ENCODE measurements at places on chromosomes 1 and 21. TPM values are rescaled to one million over a fixed set of nuclear protein-coding genes. Genes with fewer than 3 reads are reported as not detected.

TDRD10 gene
- total RNA-seq = 2.2 TPM

DNA sequence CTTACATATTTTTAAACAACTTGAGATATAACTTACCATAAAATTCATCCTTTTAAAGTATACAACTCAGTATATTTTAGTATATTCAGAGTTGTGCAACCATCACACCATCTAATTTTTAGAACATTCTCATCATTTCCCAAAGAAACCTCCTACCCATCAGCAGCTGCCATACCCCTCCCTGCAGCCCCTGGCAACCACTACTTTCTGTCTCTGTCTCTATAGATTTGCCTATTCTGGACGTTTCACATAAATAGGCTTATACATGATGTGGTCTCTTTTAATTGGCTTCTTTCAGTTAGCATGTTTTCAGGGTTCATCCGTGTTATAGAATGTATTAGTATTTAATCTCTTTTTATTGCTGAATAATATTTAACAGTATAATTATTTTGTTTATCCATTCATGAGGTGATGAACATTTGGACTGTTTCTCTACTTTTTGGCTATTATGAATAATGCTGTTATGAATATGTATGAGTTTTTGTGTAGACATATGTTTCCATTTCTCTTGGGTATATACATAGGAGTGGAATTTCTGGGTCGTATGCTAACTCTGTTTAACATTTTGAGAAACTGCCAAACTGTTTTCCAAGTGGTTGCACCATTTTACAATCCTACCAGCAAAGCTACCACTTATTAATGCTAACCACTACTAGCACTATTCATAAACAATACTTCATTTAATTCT, 29.5 kb downstream of the WDR26 start:
- no peak for DNase-seq

CD34 gene
- total RNA-seq = 84.8 TPM

- DNase-seq = no peak
Measured at GRCh38 chr21:15332572-15332971, 267.8 kb upstream of the NRIP1 start.

DNA sequence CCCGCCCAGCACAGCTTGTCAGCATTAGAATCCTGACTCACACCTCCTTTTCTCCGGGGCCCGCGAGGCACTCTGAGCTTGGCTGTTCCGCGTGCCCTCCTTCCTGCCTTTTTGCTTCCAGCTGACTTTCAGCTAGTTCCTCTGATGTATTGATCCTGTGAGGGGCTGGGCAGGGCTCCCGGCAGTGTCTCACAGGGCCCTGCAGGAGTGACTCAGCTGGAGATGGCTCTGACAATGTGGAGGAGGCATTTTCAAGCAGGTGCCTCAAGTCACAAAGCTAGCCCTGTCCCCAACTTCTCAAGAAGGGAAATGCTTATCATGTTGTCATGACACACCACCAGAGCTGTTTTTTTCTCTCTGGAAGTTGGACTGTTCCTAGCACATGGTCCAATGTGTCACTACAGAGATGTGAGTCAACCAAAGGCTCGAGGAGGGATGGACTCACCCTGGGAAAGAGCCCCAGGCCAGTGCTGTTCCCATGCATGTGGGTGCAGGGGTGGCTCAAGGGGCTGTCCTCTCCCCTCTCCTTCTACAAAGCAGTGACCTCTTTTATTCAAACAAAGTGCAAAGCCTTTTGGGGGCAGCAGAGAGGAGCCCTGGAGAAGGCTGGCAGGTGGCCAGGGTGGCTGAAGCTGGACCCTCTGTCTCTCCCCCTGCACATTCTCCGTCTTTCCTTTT, 30.6 kb downstream of the SYT6 start:
- no peak for DNase-seq

- peak; percentile 71 for DNase-seq
Measured at GRCh38 chr1:203305809-203306088, 430 bp downstream of the BTG2 start.

- DNase-seq = no peak
Measured at GRCh38 chr1:9413071-9413876, 120.6 kb downstream of the SPSB1 start.

ZFYVE9 gene
- total RNA-seq = 18.0 TPM

DNA sequence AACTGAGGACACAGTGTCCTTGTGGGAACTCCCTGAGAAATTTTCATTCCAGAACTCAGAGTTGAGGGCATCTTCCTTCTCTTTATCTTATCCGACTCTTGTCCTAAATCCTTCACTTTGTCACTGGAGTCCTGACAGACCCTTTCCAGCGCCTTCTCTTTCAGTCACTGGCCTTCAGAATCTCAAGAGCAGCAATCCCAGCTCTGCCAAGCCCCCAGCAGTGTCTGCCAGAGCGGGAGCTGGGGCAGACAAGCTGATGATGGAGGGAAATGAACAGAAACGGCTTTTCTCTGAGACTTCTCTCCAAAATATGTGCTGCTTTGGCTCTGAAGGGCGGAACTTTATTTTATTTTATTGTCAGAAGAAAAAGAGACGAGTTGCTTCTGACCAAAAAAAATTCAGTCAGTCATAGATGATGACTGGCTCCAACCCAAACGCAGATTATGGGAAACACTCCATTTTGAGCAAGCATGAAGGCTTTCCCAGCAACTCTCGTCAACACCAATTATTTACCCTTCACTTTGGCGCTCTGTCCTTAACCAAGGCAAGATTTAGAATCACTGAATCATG, 32.2 kb downstream of the MIS18A start:
- DNase-seq = no peak

GRCh38 chr1:182003953-182004586, 57.4 kb downstream of the ZNF648 start:
- DNase-seq = no peak

SLAMF9 gene
- total RNA-seq = not detected

DNA sequence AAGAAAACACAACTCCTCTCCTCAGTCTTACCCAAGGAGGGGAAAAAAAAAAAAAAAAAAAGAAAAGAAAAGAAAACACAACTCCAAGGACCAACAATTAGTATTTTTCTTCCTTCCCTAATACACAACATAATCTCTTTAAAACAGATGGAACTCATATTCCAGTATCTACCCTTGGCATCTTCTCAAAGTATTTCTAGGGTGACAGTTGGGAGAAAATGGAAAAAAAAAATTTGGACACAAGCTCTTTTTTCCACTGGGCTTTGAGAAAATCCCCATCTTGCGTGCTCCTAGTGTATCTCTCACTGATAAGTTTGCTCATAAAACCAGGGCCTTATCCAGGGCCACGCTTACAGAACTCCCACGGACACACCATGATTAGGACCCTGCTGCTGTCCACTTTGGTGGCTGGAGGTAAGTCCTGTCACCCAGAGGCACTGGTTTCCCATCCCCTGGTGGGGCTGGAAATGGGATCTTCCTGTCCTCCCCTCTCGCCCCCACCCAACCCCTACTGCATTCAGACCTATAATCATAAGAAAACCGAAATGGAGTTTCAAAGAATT, at the start of gene CELA2B:
TSS of gene CELA2B (plus strand) at position 353 of the 563 bp plus-strand sequence. CDS start at position 375, 22 bp downstream.
- no peak for DNase-seq

DNA sequence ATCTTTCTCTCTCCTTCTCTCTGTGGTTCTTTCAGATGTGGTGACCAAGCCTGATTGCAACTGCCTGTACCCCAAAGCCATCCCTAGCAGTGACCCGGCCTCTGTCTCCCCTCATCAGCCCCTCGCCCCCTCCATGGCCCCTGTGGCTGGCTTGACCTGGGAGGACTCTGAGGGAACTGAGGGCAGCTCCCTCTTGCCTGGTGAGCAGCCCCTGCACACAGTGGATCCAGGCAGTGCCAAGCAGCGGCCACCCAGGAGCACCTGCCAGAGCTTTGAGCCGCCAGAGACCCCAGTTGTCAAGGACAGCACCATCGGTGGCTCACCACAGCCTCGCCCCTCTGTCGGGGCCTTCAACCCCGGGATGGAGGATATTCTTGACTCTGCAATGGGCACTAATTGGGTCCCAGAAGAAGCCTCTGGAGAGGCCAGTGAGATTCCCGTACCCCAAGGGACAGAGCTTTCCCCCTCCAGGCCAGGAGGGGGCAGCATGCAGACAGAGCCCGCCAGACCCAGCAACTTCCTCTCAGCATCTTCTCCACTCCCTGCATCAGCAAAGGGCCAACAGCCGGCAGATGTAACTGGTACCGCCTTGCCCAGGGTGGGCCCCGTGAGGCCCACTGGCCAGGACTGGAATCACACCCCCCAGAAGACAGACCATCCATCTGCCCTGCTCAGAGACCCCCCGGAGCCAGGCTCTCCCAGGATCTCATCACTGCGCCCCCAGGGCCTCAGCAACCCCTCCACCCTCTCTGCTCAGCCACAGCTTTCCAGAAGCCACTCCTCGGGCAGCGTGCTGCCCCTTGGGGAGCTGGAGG, 12.7 kb downstream of the CSF1 start:
- no peak for DNase-seq

DNA sequence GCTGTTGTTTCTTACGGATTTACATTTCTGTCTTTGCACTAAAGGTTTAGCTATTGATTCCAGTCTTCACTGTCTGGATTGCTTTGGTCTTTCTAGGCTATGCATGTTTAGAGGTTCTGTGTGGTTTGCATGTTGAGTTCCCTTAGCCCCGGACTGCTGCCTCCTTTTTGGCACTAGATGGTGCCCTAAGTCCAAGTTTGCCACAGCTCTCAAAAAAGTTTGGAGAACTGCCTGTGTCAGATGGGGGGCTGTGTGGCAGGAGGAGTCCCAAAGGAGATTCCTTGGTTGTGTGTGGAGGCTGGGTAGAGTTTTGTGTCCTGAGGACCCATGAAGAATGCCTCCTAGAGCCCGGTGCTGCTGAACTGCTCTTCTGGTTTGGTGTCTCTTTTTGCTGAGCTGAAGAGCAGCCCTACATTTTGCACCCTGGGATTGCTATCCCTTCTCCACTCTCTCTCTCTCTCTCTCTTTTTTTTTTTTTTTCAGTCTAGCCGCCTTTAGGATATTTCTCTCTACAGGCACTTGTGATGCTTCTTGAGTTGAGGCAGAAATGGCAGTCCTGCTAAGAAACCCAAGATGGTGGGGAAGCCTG, 74.4 kb downstream of the PTGS2 start:
- DNase-seq = no peak

DNA sequence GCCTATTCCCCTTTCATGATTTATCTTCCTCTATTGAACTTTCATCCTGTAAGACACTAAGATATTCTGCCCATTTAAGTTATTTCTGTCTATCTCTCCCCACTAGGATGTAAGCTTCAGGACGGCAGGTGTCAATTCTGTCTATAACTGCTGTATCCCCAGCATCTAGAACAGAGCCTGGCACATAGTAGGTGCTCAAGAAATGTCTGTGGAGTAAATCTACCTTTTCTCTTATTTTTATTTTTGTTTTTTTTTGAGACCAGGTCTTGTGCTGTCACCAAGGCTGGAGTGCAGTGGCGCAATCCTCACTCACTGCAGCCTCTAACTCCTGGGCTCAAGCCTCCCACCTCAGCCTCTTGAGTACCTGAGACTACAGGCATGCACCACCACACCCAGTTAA, 5.6 kb downstream of the CD52 start:
- DNase-seq = no peak

UQCRHL gene
- total RNA-seq = 6.2 TPM

DNA sequence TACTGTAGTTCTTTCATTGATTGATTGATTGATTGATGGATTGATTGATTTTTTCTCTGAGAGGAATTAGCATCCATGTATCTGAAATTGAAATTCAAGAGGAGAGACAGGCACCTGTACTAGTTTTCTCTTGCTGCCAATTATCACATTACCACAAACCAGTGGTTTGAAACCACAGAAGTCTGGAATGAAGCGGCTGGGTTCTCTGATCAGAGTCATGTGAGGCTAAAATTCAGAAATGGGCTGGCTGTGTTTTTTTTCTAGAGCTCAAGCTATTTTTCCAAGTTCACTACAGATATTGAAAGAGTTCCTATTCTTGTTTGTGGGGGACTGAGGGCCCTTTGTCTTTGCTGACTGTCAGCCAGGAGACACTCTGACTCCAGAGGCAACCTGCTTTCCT, 10.0 kb downstream of the NBPF3 start:
- no peak for DNase-seq

GRCh38 chr1:27568300-27569087, 35.5 kb downstream of the AHDC1 start:
- DNase-seq = peak; percentile 98

FNDC10 gene
- total RNA-seq = 3.0 TPM

TRIM63 gene
- total RNA-seq = 212 TPM

DNA sequence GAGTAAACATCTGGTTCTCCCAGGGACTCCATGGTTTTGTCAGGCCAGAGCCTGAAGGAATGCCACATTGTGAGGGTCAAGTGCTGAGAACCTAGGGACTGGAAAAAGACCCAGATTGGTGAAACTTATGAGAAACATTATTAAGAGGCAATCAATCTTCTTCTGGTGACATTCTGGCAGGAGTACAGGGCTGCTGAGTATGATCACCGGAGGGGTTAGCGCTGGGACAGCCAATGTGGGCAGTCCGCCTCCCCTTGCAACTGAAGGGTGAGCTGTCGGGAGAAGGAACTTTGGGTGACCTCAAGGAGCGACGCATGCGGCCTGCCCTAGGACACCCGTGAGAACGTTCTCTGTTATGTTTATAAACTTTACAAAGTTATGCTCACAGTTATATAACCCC, 429.0 kb downstream of the LMO4 start:
- no peak for DNase-seq

DNA sequence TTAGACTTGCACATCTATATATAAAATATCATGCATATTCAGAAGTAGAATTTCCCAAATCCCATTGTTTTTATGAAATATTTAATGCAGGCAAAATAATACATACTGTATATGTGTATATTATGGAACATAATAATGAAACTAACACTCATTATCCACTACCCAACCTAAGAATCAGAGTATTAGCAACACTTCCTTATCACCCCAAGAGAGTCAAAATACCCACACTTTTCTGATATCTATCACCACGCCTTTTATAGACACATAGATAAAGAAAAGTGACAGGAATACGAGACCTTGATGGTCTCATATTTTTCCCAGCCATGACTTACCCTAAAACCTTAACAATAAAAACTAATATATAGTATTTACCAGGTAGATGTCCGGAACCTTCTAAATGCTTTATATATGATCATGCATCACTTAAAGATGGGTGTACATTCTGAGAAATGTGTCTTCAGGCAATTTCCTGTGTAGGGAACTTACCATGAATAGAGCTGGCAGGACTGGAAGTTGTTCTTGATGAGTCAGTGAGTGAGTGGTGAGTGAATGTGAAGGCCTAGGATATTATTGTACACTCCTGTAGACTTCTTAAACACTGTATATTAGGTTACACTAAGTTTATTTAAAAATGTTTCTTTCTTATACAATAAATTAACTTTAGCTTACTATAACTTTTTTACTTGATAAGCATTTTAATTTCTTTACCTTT, 45.5 kb downstream of the TNFSF4 start:
- DNase-seq = no peak

CRYAA gene
- not detected for total RNA-seq

GRCh38 chr1:82565146-82565545, 764.4 kb downstream of the ADGRL2 start:
- DNase-seq = no peak

GRCh38 chr1:246450611-246451251, 56.3 kb downstream of the SMYD3 start:
- no peak for DNase-seq

FAM131C gene
- 5.9 TPM for total RNA-seq
